ENCODE measurements at places on chromosomes 12 and 14.

GRCh38 chr14:99668307-99669295 is 15.5 kb upstream of the CYP46A1 start:
- DNase-seq: no peak

GRCh38 chr12:130155416-130156073 is 6.7 kb upstream of the FZD10 start:
- no peak for DNase-seq

DNA sequence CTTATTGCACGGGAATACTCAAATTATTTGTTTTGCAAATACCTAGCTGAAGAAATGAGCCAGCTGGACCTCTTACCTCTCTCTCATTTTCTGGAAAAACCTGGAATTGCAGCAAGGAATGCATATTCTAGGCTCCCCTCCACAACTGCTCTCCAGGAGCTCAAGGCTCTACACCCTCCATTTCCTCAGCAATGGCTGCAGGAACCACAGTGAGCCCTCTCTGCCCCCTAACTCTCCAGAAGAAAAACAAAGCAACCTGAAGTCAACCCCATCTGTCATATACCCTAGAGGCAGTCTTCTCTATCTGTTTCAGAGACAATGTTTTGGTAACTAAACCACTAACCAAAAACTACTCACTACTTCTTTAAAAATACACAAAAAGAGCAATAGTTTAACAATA is 221.6 kb downstream of the SLC25A21 start:
- no peak for DNase-seq

- DNase-seq: no peak
Measured at GRCh38 chr14:73397810-73398209, 60.5 kb downstream of the NUMB start.

- no peak for DNase-seq
Measured at GRCh38 chr12:182381-182892, 31.5 kb downstream of the SLC6A12 start.

DNA sequence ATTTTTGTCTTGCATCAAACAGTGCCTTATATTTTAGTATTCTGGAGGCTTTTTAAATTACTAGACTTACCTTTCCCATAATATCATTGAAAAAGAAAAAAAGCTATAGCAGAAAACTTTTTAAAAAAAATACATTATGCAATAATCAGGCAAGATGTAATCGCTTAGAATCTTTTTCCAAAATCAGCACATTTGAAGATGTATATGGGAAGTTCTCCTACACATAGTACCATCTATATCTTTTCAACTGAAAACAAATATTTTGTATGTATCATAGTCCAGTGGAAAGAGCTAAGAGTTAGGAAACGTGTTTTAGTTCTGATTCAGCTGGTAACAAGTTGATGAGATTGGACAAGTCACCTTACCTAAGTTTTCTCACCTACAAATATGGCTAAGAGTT is 70.6 kb downstream of the SLC41A2 start:
- no peak for DNase-seq

DNA sequence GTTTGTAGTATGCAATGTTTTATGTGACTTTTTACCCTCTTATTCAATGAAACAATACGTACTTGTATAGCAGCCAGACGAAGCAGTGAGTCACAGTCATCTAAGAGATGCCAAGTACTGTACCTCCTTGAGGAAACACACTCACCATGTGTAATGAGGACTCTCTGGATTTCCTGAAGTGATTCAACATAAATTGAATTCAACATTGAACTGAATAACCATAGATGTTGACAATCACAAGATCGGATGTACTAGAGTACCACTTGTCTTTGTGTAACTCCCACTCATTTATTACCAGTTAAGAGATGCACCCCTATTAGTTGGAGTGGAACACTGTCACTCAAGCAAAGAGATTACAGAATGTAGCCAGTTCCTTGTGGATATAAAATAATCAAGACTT is 175.2 kb upstream of the HMGA2 start:
- DNase-seq: no peak

DNA sequence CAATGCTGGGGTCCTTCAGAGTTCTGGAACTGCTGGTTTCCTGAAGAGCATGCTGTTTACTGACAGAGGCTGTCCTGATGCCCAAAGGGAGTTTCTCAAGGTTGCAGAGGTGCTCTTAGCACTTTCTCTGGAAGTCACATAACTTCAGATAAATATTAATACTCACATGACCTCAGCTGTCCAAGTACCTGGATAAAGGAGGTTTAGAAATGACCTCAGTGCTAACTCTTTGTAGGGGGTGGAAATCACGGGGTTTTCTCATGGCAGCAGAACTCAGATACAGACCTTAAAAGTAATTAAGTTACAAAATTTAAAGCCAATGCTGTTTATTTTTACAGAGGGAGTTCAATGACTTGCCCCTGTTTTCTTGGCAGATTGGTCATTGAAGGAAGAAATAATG is 225.9 kb downstream of the MSRB3 start:
- DNase-seq: no peak

DNA sequence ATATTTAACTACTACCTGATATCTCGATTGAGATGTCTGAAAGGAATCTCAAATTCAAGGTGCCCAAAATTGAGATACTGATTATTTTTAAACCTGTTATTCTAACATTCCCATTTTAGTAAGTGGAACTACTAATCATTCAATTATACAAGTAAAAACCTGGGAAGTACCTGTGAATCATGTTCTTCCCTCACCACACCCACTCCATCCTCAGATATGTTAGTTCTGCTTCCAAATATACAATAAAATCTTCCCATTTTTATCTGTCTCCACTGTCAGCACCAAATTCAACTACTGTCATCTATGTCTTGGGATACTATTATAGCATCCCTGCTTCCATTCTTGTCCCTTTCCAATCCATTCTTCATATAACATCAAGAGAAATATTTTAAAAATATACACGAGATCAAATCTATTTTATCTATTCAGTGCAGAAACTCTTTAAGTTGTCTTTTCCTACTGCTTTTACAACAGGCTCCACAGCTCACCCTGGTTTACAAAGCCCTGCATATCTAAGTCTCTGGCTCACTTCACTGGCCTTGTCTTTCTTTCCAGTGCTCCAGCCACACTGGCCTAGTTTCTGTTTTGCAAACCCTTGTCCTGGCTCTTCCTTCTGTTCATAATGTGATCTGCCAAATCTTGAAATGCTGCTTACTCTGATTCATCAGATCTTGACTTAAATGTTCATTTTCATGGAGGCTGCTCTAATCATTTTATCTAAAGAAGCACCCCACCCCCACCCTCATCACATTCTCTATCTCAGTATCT is 122.3 kb downstream of the PTPRR start:
- no peak for DNase-seq

DNA sequence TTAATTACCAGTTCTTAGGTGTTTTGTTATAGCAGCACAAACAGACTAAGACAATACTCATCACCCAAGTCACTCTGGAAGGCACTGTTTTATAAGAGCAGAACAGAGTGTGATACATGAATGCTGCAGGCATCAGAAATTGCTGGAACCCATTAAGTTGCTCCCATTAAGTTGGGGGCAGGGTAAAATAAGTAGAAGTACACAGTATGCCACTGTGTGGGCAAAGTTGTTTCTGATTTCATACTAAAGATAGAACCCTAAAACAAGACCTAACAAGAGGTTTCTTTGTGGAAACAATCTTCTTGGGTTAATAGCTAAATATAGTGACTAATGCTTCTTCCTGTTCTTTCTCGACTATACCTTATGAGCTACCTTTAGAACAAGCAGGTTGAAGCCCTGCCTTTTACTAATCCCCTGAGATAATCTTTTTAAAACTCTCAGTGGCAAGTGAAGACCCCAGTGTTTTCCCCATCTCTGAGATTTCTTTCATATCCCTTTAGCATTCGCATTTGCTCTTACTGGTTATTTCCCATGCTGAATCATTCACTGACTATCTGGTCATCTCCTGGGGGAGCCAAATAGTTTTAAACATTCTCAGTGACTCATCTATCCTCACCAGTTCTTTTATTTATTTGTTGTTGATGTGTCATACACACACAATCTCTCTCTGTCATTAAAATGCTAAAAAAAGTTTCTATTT is 52.3 kb downstream of the SOCS2 start:
- no peak for DNase-seq

DNA sequence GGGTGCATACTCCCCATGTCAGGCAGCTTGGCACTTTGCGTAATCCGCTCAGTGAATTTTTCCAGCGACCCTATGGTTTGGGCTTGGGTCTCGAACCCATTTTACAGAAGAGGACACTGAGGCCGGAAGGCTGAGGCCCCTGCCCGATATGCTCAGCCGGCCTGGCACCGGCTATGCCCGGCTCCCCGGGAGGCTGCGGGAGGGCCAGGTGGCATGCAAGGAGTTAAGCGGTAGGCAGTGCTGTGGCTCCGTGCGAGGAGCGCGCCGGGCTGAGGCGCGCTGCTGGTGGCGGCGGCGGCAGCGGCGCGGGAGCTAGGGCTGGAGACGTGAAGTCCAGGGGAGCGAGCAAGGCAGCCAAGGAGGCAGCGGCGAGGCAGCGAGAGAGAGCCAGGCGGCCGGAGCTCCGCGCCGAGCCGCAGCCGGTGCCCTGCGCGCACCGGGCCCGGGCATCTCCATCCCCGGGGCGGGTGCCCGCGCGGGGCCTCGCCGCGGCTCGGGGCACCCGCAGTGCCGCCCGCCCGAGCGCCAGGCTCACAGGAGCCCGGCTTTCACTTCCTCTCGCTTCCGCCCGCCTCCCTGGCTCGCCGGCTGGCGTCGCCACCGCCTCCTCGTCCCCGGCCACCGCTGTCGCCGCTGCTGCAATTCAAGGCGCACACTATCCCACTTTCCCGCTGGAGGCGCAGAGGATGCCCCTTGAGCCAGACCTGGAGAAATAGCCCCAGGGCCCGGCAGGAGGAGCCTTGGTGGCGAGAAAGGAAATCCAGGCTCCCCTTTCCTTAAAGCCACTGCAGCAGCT is at the start of gene WSCD2:
WSCD2 (plus strand) TSS at position 272 of the 796 bp plus-strand sequence. CDS start 66,545 bp downstream, outside the sequence.
- DNase-seq: no peak

DNA sequence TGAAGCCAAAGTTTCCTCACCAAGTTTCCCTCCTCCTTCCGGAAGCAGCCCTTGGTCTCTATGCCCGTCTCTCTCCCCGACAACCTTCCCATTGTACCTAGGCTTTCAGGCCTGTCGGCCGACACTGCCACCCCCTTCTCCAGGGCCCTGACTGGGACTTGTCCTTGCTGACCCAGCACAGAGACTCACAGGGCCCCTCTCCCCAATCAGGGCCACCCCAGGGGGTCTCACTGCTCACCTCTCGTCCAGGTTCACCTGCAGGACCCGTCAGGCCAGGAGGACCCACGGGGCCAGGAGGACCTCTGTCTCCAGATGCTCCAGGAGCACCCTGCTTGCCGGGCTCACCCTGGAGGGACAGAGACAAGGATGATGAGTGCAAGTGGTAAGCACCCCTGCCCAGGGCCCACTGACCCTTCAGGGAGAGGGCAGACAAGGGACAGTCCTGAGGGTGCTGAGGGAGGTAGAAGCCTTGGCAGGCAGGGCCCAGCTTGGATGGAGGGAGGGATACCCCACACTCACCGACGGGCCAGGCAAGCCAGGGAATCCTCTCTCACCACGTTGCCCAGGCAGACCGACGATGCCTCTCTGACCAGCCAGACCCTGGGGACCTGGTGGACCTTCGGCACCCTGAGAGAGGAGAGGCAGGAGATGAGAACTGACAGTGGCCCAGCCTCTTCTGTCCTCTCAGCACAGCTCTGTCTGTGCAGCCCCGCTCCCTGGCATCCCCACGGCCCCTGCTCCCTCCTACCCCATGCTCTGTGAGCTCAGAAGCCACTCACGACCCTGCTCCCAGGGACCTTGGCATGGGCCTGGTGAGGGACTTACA is 14.6 kb downstream of the TMEM106C start:
- DNase-seq: no peak

- DNase-seq: no peak
Measured at GRCh38 chr12:19783547-19784444, 344.5 kb downstream of the AEBP2 start.

DNA sequence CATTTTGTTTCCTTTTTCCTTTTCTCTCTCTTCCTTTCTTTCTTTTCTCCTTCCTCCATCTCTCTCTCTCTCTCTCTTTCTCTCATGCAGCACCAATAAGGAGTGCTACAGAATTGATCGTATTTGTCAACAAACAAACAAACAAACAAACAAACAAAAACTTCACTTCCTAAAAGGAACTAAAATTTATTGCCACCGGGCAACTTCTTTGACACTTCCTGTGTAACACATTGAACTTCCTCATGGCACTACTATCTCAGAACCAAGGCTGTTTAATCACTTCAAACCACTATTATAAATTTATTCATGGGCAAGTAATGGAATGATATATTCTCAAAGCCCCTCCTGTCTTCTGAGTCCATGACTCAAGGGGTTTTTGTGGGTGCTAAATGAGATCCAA is 51.3 kb downstream of the SERPINA3 start:
- DNase-seq: no peak

- no peak for DNase-seq
Measured at GRCh38 chr12:44819884-44820283, 56.2 kb downstream of the NELL2 start.
